ENCODE measurements at places on chromosomes 12 and 14. TPM values are rescaled to one million over a fixed set of nuclear protein-coding genes. Genes with fewer than 3 reads are reported as not detected.

GPR84 gene
- total RNA-seq, result not detected

NTS gene
- total RNA-seq, result not detected

TPH2 gene
- total RNA-seq, result not detected

KRT5 gene
- total RNA-seq, result not detected

PLXNC1 gene
- 0.89 TPM for total RNA-seq

OLR1 gene
- total RNA-seq, result not detected

RND1 gene
- total RNA-seq, result 21.0 TPM

FAM222A gene
- 1.7 TPM for total RNA-seq

ESPL1 gene
- total RNA-seq, result 6.7 TPM

TMEM132D gene
- not detected for total RNA-seq

KRT6C gene
- total RNA-seq, result not detected

LETMD1 gene
- total RNA-seq, result 517 TPM

C14orf132 gene
- total RNA-seq, result 17.5 TPM

CLBA1 gene
- 3.5 TPM for total RNA-seq

SMIM41 gene
- total RNA-seq, result 5.8 TPM

LTBP2 gene
- total RNA-seq, result 36.2 TPM

CFAP54 gene
- 36.6 TPM for total RNA-seq

SLC5A8 gene
- total RNA-seq, result 0.18 TPM
